Activated CD4-positive, alpha-beta T cell treated with anti-CD3 and anti-CD28 coated beads for 1 hour (primary cell): ENCODE measurements at places on chromosomes 11 and 22.

DNA sequence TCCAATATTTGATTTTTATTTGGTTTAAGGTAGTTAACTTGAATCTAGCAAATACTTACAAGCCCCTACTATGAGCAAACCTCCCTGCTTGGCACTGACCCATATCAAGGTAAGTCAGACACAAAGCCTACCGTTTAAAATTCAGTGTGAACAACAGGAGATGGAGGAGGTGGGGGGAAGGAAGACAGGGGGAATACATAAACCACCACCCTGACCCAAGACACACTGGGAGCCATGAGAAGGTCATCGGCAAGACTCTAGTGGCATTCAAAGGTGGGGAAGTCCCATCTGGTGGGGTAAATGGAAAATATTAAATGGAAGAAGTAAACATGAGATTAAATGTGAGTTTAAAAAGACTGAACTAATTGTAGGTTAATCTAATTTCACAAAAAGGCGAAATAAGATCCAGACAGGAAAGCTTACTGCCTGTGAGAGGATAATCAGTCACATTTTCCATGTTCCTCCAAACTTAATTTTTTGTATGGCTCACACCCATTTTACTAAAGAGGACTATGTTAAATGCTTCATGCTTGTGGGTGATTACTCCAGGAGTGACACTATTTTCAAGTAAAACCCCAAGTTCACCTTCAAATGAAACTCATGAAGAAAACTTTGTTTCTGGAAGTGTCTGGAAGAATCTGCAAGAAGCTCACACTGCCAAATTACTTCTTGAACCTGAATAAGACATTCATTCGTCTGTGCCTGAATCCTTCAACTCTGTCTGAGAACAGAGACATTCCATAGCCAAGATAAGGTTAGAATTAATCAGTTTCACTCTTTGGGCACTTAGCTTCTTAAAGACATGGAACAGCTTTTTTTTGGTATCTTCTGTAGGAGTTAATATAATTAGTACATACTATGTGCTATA, 51.7 kb downstream of the PITPNB start:
- no peak for DNase-seq

- no peak for DNase-seq
Measured at GRCh38 chr22:37967637-37968451, 14.3 kb downstream of the POLR2F start.

DNA sequence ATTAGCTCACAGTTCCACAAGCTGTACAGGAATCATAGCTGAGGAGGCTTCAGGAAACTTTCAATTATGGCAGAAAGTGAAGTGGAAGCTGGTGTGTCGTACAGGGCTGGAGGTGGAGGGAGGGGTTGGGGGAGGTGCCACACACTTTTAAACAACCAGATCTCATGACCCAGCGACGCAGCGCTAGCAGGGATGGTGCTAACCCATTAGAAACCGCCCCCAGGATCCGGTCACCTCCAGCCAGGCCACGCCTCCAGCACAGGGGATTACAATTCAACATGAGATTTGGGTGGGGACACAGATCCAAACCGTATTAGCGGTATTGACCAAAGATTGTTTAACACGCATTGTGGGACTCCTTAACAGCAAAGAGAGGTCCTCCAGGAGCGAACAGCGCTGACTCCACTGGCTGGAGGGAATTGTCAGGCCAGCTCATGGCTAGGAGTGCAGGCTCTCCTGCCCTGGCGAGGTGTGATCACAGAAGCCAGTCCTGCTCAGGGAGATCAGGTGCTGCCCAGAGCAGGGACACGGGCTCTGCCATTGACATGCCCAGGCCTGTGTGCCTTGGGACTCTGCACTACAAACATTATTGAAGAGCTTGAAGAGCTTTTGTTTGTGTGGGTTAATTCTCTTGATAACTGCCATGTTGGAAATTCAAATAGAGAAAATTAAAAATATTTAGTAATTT, 215.3 kb downstream of the TBC1D22A start:
- DNase-seq: no peak

- DNase-seq: peak; percentile 33
Measured at GRCh38 chr11:33829430-33830141, 55.3 kb upstream of the FBXO3 start.

- no peak for DNase-seq
Measured at GRCh38 chr11:9575260-9576240, 2.1 kb downstream of the WEE1 start.

DNA sequence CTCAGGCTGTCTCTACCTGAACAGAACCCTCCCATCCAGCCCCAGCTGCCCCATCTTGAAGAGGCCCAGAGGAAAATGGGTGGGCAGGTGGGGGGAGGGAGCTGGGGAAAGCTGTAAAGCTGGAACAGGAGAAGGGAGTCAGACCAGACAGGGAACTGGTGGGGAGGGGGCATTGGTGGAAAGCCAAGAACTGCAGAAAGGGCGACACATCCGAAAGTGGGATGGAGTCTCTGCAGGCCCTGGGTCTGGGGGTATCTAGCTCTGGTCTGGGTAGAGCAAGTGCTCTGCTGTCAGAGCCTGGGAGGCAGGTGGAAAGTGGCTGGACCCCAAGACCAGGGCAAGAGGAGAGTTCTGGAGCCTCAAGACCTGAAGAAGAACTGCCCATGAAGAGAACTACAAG, 7.7 kb downstream of the TMPRSS13 start:
- DNase-seq: no peak

- no peak for DNase-seq
Measured at GRCh38 chr11:17887779-17888178, 125.1 kb downstream of the SERGEF start.
